ENCODE measurements at places on chromosomes 16 and 17.

- H3K36me3 ChIP-seq, result no peaks in the 10 kb centered on the region
- no peak for DNase-seq
- H3K27ac ChIP-seq, result no peak overlapping the region
Observed at GRCh38 chr16:11302977-11303376, 21.8 kb upstream of the PRM1 start.

GRCh38 chr17:67109111-67109510 lies 64.8 kb downstream of the CACNG1 start:
- no peaks in the 10 kb centered on the region for H3K27me3 ChIP-seq
- H3K4me3 ChIP-seq, result no peak overlapping the region
- no peak overlapping the region for H3K27ac ChIP-seq
- no peak for DNase-seq
- H3K36me3 ChIP-seq, result peaks cover 68% of the 10 kb centered on the region

DNA sequence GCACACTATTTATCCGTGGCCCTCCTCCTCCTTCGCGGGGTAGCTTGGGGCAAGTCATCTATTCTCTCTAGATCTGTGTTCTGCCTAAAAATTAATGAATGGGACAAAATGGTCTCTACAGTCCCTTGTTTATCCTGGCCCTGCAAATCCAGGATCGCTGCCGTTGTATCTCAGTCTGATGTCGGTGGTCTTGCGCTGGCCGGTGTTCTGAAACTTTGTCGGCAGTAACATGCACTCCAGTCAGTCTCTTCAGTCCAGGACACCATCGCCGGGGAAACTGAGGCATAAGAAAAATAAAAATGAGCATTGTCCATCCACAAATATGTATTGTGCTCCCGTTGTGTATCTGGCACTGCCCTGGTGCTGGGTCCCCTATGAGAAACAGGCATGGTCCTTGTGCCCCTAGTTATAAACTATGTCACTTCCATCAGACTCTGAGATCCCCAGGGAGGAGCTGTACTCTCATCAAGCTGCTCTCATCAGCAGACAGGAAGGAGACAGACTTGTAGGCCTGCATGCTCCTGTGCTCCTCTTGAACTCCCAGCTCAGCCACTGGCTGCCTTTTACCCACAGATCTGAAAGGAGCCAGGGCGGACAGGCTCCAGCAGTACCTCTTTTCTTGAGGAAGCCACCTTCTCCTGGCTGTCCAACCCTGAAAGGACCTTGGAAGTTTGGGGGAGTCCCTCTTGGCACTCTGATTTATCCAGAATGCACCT lies 13.7 kb upstream of the CA4 start:
- peaks cover 12% of the 10 kb centered on the region for H3K36me3 ChIP-seq
- H3K4me1 ChIP-seq, result peaks cover 25% of the 10 kb centered on the region
- peaks cover 38% of the 10 kb centered on the region for H3K27me3 ChIP-seq
- H3K4me3 ChIP-seq, result no peak overlapping the region

GRCh38 chr16:25217921-25218320 lies 1.2 kb downstream of the AQP8 start:
- peaks cover 16% of the 10 kb centered on the region for H3K27me3 ChIP-seq
- no peaks in the 10 kb centered on the region for H3K36me3 ChIP-seq
- no peak overlapping the region for H3K27ac ChIP-seq
- H3K4me3 ChIP-seq, result no peak overlapping the region

DNA sequence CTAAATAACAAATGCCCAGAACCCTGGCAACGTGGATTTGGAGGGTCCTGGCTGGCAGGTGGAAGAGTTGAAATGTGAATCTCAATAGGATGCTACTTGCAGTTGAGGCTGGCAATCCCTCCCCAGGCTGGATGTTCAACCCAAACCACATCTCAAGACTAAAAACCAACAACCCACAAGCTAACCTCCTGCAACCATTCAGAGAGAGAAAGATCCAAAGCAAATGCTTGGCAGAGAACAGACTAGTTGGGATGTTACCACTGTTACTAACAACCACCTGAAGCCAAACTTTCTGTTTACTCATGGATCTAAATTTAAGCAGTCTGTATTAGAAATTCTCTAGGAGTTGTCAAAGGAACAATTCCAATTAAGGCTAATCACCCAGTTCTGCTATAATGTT lies 27.9 kb downstream of the SMG6 start:
- H3K36me3 ChIP-seq, result peaks cover 32% of the 10 kb centered on the region
- H3K27ac ChIP-seq, result no peak overlapping the region
- H3K4me1 ChIP-seq, result no peaks in the 10 kb centered on the region
- no peak for DNase-seq
- H3K27me3 ChIP-seq, result no peaks in the 10 kb centered on the region
- H3K4me3 ChIP-seq, result no peak overlapping the region

DNA sequence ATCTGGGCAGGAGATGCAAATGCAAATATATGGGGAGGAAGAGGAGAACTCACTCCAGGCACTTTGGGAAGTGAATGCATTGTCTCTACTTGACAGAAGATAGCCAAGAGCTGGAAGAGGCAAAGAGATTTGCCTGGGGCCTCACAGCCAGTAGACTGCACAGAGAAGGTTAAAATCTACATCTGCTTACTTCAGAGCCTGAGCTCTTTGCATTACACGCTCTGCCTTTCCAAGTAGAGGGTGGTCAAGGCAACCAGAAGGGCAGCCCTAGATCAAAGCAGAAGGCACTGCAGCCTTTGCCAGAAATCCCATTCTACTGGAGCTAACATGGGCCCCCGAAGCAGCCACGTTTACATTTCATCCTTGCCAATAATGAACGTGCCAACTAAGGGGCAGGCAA lies 407.2 kb upstream of the CCL2 start:
- H3K27me3 ChIP-seq, result no peaks in the 10 kb centered on the region
- no peaks in the 10 kb centered on the region for H3K4me1 ChIP-seq
- no peak overlapping the region for H3K4me3 ChIP-seq
- no peaks in the 10 kb centered on the region for H3K36me3 ChIP-seq
- no peak for DNase-seq

DNA sequence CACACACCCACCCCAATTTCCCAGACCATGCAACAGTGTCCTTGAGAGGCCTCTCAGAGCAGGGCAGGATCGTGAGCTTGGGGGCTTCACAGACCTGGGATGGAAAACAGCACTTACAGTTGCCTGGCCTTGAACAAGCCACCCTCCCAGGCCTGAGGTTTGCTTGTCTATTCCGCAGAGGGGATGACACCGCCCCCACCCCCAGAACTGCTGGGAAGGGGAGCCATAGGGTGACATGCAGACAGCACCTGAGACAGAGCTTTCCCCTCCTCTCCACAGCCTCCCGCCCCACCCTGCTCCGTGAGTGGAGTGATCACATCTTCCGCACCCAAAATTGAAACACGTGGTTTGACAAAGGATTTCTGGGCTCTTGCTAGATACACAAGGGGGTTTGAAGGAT lies 131.5 kb upstream of the TNRC6C start:
- peaks cover 45% of the 10 kb centered on the region for H3K27me3 ChIP-seq
- no peak for DNase-seq
- H3K4me3 ChIP-seq, result no peak overlapping the region

DNA sequence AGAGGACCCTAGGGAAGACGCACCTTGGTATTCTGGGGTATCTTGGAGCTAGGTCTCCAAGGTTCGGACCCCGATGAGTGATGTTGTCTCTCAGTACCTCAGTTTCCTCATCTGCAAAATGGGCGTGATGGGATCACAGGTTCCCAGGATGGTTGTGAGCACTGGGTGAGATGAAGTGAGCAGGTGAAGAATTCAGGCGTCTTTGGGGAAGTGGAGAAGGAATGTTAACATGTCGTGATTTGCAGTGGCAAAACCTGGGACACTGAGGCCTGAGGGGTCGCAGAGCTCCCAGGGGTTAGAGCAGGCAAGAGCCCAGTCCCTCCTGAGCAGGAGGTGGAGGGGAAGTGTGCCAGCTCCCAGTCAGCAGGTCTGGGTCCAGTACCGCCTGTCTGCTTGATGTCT lies 215.1 kb upstream of the GSE1 start:
- H3K36me3 ChIP-seq, result peaks cover 6% of the 10 kb centered on the region

- peak overlapping the region; percentile 43 for H3K4me3 ChIP-seq
- H3K27ac ChIP-seq, result peak overlapping the region; percentile 15
- H3K4me1 ChIP-seq, result peaks cover 35% of the 10 kb centered on the region
Observed at GRCh38 chr17:77127735-77128361, 12.9 kb upstream of the SEC14L1 start.

DNA sequence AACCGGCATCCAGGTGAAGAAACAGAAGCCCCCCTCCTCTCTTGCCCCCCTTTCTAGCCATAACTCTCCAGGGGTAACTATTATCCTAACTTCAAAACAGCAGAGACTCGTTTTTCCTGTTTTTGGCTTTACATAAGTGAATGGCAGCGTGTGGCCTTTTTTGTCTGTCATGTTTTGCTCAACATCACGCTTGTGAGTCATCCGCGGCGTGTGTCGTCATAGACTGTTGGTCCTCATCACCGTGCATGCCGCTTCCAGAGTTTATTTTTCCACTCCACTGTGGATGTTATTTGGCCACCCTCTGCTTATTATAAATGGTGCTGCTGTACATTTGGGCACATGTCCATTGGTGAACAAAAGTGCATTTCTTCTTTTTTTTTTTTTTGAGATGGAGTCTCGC lies 52.6 kb downstream of the ERN1 start:
- H3K4me3 ChIP-seq, result no peak overlapping the region
- no peaks in the 10 kb centered on the region for H3K27me3 ChIP-seq
- H3K4me1 ChIP-seq, result peaks cover 9% of the 10 kb centered on the region
- H3K36me3 ChIP-seq, result peaks cover 4% of the 10 kb centered on the region
- H3K27ac ChIP-seq, result no peak overlapping the region

- H3K36me3 ChIP-seq, result no peaks in the 10 kb centered on the region
- DNase-seq, result no peak
- peaks cover 20% of the 10 kb centered on the region for H3K27me3 ChIP-seq
- no peaks in the 10 kb centered on the region for H3K4me1 ChIP-seq
Observed at GRCh38 chr17:75615301-75615700, 17.9 kb upstream of the SMIM5 start.

GRCh38 chr17:41801374-41802271 lies 10.1 kb downstream of the P3H4 start:
- H3K4me3 ChIP-seq, result no peak overlapping the region
- H3K4me1 ChIP-seq, result peaks cover 23% of the 10 kb centered on the region
- H3K36me3 ChIP-seq, result peaks cover 20% of the 10 kb centered on the region
- no peaks in the 10 kb centered on the region for H3K27me3 ChIP-seq

DNA sequence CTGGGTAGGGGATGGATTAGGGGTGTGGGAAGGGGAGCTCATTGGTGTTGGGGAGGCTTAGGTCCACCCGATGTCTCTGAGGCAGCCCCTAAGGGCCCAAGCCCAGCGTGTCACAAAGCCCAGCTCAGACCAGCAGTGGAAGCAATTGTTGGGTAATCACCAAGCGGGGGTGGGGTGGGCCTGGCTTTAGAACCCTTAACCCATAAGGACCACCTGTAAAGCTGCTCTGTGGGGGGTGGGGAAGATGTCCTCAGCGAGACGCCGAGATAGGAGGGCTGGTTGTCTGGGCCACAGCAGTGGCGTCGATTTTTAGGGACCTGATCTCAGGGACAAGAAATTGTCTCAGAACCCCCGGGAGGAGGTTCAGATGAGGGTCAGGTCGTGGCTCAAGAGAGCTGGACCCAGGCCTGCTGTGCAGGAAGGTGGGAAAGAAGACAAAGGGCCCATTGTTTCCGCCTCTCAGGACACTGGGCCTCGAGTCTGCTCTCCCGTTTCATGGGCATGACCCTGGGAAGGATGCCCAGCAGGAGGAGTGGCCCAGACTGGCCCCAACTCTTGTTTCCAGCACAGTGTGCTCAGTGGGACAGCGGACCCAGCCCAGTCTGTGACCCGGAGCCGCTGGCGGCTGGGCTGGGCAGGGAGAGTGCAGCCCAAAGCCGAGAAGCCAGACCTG lies 15.9 kb downstream of the ST6GALNAC2 start:
- peaks cover 27% of the 10 kb centered on the region for H3K36me3 ChIP-seq
- no peak for DNase-seq
- H3K27ac ChIP-seq, result no peak overlapping the region
- H3K27me3 ChIP-seq, result no peaks in the 10 kb centered on the region
- no peak overlapping the region for H3K4me3 ChIP-seq

DNA sequence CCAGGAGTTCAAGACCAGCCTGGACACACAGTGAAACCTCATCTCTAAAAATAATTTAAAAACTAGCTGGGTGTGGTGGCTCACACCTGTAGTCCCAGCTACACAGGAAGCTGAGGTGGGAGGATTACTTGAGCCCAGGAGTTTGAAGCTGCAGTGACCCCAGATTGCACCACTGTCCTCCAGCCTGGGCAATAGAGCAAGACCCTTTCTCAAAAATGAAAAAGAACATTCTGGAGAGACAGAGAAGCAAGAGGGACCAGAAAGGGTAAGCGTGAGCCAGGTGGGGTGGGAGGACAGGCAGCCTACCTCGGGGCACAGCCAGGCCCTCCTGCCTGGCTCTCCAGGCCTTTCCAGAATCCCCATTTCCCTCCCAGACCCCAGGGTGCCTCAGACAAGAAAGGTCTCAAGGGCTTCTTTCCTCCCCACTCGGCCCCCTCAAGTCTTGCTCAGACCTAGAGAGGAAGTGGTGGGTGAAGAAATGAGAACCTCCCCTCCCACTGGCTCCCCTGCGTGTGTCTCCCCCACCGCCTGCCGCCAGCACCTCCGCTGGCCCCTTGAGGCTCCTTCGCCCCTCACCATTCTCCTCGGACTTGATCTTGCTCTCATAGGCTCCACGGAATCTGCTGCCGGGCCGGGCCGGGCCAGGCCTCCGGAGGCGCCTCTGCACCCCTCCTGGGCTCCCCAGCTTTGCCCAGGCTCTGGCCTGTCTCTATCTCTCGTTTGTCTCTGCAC lies 503 bp downstream of the C16orf54 start:
- DNase-seq, result no peak
- H3K4me3 ChIP-seq, result no peak overlapping the region
- H3K27me3 ChIP-seq, result peaks cover 54% of the 10 kb centered on the region
- H3K4me1 ChIP-seq, result no peaks in the 10 kb centered on the region

- peaks cover 8% of the 10 kb centered on the region for H3K27me3 ChIP-seq
- H3K36me3 ChIP-seq, result no peaks in the 10 kb centered on the region
- H3K27ac ChIP-seq, result no peak overlapping the region
- DNase-seq, result peak; percentile 75
- H3K4me3 ChIP-seq, result peak overlapping the region; percentile 47
Observed at GRCh38 chr17:29617125-29617480, 5.6 kb downstream of the CORO6 start.

DNA sequence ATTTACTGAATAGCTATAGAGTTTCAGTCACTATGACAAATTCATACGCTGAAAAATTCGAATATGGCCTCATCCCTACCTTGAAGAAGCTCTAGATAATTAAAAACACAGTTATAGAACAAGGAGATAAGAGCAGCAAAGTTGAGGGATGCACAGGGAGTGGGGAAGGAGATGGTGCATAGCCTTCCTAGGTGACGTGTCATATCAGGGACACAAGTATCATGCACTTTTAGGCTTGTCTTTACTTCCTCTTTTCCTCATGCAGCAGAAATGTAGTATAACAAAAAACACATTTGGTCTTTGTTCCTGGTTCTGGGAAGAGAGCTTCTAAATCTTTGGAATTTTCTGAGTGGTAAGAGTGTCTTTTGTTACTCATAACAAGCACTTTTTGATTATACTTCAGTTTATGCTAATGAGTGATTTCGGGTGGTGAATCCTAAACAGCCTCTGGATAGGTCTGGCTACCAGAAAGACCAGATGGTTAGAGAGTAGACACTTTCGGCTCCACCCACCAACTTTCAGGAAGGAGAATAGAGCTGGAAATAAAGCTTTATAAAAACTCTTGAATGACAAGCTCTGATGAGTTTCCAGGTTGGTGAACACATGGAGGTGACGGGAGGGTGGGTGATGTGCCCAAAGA lies 341.4 kb downstream of the UTP18 start:
- no peak overlapping the region for H3K27ac ChIP-seq
- H3K36me3 ChIP-seq, result no peaks in the 10 kb centered on the region
- H3K4me3 ChIP-seq, result no peak overlapping the region
- H3K27me3 ChIP-seq, result no peaks in the 10 kb centered on the region
- DNase-seq, result no peak
